CD4-positive, alpha-beta T cell treated with Interleukin-4 for 4 hours (primary cell): ENCODE measurements at places on chromosomes 4 and X.

- DNase-seq = no peak
Observed at GRCh38 chrX:6446582-6446981, 88.3 kb downstream of the VCX3A start.

- peak; percentile 2 for DNase-seq
Observed at GRCh38 chr4:38266616-38267015, 306.4 kb downstream of the PTTG2 start.

- DNase-seq = no peak
Observed at GRCh38 chr4:96170198-96170597, 330.3 kb downstream of the PDHA2 start.

DNA sequence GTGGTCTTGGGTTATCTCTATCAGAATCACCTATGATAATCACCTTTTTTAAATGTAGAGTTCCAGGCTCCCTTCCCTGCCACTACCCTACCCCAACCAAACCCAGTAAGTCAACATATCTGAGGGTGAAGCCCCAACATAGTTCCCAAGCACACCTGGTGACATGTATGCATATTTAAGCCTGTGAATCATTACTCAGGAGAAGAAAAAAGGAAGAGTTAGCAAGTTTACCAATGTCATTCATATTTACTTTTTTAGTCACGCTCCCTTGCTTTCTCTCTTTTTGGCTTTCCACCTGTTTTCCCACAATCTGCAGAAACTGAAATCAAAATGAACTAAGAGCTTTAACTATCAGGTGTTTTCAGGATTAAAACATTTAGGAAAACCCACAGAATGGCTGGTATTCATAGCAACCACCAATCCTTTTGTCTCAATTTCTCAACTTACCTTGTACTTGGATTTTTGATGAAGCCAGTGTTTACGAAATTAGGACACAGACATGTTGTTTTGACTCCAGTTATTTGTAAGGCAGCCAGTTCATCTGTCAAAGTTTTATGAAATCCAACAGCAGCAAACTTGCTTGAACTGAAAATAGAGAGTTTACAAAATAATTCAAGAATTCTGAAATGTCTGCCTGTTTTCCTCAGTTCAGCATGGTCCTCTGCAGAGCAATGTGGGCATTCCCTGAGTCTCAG, 34.0 kb downstream of the HSD17B11 start:
- no peak for DNase-seq

DNA sequence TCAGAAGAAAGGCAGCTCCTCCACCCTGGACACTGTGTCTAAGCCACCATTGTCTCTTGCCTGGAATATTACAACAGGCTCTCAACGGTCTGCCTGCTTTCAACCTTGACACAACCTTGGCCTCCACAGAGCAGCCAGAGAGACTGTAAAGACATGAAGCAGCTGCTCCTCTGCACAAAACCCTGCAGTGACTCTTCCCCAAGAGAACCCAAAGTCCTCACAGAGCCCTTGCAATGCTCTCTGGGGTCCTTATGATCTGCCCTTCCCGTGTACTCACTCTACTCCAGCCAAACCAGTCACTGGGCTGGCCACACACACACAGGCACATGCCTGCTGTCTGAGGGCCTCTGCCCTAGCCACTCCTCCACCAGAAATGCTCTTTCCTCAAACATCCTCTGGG, 75.9 kb upstream of the CPEB2 start:
- DNase-seq = no peak

DNA sequence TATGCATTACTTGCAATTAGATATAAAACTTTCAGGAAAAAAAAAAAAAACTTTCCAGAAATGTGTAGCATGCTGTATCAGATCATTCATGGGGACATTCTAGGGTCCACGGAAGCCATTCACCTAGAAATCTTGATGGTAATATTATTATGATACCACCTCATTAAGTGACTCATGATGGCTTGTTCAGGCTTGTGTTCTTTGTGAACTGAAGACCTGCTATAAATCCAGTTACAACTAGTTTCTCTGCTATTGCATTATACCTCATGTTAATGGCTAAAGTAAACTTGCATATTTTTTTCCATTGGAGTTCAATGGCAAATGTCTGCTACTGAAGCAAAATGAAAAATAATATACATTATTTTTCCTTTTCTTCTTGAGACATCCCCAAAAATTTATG, 35.3 kb upstream of the PTPN13 start:
- no peak for DNase-seq

DNA sequence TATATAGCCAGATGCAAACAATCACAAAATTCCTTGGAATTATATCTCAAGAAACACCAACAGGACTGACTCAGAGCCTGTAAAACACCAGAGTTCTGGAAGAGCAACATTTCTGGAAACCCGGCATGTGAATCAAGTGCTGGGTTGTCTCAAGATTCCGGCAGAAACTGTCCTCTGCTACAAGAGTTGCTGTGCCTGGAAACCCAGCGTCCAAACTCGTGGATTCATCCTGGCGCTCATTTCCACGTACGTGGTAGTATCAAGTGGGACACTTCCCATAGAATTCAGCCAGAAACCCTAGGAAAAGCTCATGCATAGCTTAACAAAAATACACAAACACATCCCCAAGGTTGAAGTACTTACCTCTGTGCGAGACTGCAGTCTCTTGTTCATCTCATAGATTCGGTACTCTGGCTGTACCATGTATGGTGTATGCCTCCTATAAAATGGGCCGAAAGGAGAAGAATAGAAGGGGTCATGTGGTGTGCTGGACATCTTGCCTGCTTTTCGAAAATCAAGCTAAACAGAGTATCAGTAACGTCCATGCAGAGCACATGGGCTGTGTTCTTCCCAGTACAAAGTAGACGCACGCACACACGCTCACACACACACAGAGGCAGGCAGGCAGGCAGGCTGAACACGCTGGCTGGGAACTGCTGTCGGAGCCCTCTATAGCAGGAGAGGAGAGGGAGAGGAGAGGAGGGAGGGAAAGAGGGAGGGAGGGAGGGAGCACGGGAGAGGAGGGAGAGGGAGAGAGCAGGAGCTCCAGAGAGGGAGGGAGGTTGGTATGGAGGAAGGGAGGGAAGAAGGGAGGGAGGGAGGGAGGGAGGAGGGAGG, at the start of gene LDB2:
TSS of gene LDB2 (minus strand) at position 655 of the 837 bp plus-strand sequence.
- DNase-seq = no peak

GRCh38 chr4:158122501-158122900, 50.3 kb downstream of the GASK1B start:
- DNase-seq = no peak

- DNase-seq = no peak
Observed at GRCh38 chr4:113474017-113474416, 287.5 kb downstream of the CAMK2D start.

DNA sequence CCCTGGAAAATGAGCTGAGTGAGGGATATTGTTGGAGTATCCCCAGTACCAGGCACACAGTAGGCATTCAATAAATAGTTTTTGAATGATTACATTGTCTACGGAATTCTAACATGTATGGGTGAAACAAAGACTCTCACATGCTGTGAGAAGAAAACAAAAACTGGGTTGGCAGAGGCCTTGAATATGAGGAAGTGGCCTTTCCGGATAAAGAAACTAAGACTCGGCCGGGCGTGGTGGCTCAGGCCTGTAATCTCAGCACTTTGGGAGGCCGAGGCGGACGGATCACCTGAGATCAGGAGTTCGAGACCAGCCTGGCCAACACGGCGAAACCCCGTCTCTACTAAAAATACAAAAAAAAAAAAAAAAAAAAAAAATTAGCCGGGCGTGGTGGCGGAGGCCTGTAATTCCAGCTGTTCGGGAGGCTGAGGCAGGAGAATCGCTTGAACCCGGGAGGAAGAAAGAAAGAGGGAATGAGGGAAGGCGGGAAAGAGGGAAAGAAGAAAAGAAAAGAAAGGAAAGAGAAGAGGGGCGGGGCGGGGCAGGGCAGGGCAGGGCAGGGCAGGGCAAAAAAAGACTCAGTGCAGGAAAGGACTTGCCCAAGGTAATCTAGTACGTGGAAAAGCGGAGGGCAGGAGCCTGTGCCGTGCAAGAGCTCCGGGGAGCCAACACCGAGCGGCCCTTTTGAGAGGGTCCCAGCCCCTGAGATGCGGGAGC, 689 bp upstream of the TMA16 start:
- peak; percentile 15 for DNase-seq

GRCh38 chr4:70714079-70714887, 7.5 kb upstream of the RUFY3 start:
- DNase-seq = no peak

GRCh38 chrX:86039625-86040568, 7.5 kb downstream of the CHM start:
- DNase-seq = no peak

- no peak for DNase-seq
Observed at GRCh38 chr4:69849297-69849696, 10.6 kb downstream of the SULT1E1 start.

DNA sequence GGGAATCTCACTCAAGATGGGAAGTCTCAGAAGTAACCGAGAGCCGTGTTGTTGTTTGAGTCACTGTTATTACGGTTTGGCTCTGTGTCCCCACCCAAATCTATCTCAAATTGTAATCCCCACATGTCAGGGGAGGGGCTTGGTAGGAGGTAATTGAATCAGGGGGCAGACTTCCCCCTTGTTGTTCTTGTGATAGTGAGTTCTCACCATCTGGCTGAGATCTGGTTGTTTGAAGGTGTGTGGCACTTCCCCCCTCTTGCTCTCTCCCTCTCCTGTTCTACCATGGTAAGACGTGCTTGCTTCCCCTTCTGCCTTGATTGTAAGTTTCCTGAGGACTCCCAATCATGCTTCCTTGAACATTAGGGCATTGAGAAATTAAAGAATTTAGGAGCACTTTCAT, 37.0 kb downstream of the HAND2 start:
- DNase-seq = no peak

- DNase-seq = no peak
Observed at GRCh38 chrX:149120459-149120858, 384.6 kb downstream of the IDS start.

- no peak for DNase-seq
Observed at GRCh38 chrX:75076429-75076828, 79.7 kb downstream of the ABCB7 start.

DNA sequence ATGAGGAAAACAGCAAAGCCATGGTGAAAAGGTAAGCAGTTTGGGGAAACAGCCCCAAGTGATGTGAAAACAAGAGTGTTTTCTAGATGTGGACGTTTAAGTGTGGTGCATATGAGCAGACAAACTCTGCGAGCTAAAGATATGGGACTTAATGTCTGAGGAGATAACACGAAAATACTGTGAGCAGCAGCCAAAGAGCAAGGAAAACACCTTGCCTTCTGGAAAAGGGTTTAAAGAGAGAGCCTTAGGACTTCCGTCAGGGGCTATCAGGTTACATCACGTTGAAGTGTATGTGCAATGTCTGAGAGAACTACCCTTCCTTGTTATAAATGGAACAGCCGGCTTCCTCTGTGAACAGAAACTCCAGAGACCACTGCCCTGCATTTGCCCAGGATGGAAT, 54.2 kb downstream of the LEF1 start:
- no peak for DNase-seq

DNA sequence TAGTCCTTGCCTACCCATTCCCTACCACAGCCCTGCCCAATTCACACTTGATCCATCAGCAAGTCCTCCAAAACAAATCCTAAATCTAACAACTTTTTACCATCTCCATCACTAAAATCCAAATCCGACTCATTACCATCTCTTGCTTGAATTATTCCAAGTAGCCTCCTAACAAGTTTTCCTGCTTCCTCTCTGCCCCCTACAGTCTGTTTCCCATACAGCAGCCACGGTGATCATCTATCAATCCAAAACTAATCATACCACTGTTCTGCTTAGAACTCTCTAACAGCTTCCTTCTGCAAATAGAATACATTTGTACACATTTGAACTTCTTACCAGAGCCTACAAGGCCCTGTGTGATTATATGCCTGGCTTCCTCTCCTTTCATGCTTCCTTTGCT, 133.0 kb downstream of the SHROOM4 start:
- DNase-seq = no peak

GRCh38 chrX:131544218-131544617, 344 bp downstream of the OR13H1 start:
- no peak for DNase-seq

DNA sequence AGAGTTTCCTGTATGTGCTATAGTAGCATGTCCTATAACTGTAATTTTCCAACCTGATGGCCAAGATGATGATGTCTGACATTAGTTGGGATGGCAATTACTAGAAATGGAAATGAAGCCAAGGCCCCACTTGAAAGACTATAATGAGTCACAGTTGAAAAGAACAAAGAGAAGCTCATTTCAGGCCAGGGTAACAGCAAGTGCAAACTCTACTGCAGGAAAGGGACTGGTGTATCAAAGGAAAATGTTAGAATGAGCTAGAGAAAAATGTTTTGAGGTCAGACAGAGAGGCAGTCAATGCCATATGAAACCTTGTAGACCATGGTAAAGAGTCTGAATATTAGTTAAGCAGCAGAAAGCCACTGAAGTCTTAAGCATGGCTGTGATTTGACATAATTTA, 146.2 kb upstream of the SH3RF1 start:
- DNase-seq = no peak

DNA sequence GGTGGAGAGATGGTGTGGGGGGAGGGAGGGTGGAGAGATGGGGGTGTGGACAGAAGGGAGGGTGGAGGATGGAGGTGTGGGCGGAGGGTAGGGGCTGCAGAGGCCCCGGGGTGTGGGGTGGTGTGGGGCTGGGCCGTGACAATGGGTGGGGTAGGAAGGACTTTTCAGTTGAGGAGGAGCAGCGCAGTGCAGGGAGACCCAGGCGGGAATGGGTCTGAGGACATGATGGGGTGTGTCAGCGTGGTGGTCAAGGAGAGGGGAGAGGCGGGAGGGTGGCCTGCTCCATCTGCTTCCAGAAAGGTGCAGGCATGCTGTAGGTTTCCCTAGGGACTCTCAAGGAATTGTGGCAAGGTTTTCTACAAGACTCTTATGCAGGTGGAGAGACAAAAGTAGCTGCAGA, 48.9 kb downstream of the RGS12 start:
- no peak for DNase-seq

DNA sequence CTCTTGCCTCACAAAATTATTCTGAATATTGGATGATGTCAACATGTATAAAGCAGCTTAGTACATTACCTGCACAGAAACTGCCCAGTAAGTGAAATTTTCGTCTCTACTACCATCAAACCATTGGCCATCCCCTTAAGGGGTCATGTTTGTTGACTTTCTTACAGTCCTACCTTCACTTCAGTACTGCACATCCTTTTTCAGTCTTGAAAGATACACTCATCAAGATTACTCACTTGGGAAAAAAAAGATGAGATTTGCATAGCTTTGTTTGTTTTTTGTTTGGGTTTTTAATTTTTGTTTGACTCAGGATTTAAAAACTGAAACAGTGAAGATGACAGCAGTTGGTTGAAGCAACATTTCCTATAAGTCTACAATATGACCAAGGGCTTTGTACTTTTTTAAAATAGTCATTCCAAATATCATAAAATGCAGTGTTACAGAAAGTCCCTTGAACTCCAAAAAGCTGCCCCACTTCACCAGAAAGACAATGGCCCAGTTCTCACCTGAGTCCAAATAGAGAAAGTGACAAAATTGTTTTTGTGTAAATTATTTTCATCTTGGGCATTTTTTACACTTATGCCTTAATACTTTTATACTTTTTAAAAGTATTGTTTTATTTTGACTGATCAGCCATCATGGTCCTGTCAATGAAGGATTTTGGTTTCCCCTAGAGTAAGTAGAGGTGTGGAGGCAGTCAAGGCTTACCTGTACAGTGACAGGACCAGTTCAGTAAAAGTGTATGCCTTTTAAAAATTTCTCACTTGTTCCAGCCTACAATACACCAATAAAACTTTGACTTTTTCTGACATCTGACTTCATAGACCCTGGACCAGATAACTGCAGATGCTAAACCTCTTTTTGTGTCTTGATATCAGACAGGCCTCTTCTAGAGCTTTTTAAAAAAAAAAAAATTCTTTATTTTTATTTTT, 59.7 kb upstream of the EDA2R start:
- no peak for DNase-seq
